ENCODE measurements at places on chromosomes 7 and 10.

- DNase-seq: no peak
These were observed 141.6 kb downstream of the ADARB2 start for GRCh38 chr10:1595726-1596125.

GRCh38 chr7:91114232-91114631 lies 150.0 kb upstream of the FZD1 start:
- DNase-seq: no peak

- no peak for DNase-seq
These were observed 157.2 kb downstream of the ARHGAP12 start for GRCh38 chr10:31771331-31771831.

DNA sequence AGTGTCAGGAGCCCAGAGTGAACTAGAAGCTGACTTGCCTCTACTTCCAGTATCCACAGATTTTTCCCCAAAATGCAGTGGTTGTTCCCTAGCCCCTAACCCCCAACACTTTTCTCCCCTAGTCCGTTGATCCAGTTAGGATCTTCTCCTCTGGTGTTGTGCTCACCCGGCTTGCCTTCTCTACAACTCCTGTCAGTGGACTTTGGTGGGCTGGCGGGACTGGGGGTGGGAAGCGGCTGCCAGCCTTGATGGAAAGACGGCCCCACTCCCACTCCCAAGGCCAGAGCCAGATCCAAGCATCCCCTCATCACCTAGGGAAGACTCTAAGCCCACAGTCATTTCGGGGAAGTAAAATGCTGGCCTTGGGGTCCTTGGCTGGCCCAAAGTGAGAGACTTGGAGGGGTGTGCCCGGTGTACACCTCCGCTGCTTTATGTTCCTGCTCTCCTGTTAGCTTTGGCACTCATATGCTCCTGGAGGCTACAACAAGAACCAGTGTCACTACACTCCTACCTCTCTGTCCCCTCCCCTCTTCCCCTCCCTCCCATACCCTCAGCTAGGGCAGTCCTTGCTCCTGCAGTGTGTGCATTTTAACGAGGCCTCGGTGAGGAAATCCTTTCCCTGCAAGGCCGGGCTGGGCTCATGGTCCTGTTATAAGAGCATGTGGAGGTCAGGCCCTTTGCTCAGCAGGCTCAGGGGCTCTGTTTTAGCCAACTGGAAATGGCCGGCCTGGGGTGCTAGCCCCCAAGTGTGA lies 930 bp upstream of the HOXA10 start:
- no peak for DNase-seq

- DNase-seq: no peak
These were observed 85.5 kb downstream of the ZNRF2 start for GRCh38 chr7:30369879-30370278.

GRCh38 chr7:36260481-36260880 lies 107.4 kb downstream of the EEPD1 start:
- no peak for DNase-seq

GRCh38 chr10:11176746-11177145 lies 159.1 kb downstream of the CELF2 start:
- no peak for DNase-seq

DNA sequence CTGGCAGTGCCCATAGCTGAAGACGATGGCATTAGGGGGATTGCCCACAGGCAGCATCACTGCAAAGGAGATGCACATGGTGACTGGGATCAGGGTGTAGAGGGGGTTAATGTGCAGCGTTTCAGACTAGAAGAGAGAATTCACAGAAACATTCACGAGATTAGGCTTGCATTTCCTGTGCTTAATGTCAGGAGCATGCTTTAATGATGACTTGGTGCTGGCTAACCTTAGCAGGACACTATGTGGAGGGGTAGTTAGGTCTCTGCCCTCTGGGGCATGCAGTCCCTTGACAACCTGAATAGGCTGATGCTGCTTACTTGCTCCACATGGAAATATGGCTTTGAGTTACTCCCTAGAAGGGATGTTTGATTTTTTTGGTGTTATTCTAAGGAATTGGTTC lies 21.8 kb downstream of the STMP1 start:
- DNase-seq: no peak

DNA sequence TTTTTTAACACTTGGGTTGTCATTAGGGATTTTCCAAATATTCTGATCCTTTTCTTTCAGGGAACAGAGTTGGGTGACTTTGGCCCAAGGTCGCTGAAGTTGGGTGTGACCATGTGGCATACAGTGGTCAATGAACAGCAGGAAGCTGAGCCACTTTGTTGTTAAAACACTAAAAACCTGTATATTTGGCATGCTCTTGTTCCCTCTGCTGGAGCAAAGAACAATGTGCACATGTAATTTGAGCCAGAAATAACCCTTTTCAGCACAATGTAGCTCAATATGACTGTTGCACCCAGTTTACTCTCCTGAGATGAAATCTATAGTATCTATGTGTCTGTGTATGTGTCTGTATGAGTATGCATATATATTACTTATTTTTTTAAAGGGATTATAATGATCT lies 74.9 kb downstream of the ADCYAP1R1 start:
- no peak for DNase-seq

DNA sequence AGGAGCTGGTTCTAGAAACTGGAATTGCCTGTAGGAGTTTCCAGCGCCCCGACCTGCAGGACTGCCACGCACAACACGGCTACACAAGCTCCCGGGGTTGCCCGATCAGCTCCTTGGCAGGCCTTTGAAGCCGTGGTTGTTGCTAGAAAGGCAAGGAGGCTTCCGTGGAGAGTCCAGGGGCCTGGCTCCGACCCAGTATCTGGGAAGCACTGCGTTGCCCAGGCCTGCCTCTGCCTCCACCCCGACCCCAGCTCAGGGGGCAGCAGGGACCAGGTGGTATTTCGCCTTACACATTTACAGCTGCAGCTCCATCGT lies 54.4 kb downstream of the PROSER2 start:
- no peak for DNase-seq

DNA sequence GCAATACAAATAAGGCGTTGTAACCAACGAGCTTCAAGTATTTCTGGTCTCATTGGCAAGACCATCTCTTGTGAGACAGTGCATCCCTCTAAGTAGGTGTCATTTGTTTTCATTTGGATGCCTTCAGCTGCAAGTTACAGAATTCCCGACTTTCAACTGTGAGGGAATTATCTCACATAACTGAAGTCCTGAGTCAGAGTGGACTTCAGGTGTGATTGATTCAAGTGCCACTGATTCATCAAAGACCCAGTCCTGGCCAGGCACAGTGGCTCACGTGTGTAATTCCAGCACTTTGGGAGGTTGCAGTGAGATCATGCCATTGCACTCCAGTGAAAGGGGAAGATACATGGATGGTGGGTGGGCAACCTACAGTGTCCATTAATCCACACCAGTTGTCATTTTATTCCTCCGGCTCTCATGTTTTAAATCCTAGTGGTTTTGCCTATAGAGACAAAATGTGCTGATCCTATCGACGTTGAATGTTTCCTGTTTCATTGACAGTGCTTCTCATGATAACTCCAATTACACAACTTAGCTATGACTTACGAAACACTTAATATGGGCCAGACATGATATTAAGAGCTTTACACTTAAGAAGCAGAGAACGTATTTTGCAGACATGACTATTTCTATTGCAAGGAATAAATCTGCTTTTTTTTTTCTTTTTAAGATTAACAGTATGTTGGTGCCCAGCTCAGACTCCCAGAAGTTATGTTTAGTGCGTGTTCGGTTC lies 268.0 kb downstream of the FRMD4A start:
- DNase-seq: no peak

- no peak for DNase-seq
These were observed 12.2 kb downstream of the TRPV6 start for GRCh38 chr7:142873281-142873784.

DNA sequence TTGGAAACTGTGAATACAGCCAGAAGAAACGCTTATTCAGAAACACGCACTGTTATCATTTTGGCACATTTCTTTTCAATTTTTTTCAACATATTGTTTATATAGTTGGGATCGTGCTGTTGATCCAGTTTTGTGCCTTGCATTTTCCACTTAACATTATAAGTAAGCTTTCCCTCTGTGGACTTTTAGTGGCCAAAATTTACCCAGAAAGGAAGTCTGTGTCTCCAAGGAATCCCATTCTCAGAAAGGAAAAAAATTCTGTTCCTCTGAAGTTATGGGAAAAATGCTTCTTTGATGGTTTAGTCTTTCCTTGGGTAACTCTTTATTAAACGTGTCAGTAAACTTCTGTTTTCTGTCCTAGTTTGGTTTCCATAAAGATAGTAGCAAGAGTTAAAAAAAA lies 280.0 kb downstream of the REEP3 start:
- no peak for DNase-seq

- DNase-seq: no peak
These were observed 122.7 kb downstream of the CUL2 start for GRCh38 chr10:34967335-34967880.

DNA sequence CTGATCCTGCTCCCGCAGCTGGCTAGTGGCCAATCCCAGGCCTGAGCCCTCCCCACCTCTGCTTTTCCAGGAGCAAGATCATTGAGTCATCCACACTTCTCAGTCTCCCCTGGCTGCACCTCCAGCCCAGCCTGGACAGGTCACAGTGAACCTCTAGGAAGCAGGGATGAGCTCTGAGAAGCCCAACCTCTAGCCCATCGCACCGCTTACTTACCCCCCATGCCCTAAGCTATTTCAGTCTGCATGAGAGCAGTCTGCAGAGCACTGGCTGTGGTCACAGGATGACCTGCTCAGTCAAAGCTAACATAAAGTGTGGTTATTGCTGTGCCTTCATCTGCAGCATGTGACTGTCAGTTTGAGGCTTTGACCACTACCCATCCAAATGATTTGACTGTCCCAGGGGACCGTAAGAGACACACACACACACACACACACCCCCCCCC lies 129.2 kb downstream of the SORBS1 start:
- no peak for DNase-seq

GRCh38 chr10:123132576-123133477 lies 2.9 kb upstream of the HMX3 start:
- DNase-seq: peak; percentile 67

DNA sequence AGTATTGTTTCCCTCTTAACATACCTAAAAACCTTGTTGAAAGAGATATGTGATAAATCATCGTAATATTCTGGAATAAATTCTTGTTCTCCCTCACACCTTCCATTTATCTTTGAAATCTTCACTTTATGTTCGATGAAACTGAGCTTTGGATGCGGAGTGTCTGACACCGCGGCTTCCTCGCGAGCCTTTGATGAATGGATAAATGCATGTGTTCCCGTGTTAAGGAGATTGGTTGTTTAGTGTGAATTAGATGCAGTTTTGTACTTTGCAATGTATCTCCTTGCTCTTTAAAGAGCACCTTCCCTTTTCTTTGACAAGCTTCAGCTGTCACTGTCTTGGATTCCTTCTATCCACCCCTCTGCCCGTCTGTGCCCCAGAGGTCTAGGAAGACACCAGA lies 138.1 kb downstream of the DOCK1 start:
- DNase-seq: no peak

- no peak for DNase-seq
These were observed 50.3 kb upstream of the RSU1 start for GRCh38 chr10:16867556-16867955.

- no peak for DNase-seq
These were observed 264.4 kb downstream of the ETV1 start for GRCh38 chr7:13724977-13725566.

GRCh38 chr7:149199234-149199995 lies 4.1 kb downstream of the ZNF282 start:
- no peak for DNase-seq

- no peak for DNase-seq
These were observed 164.4 kb downstream of the ARL4A start for GRCh38 chr7:12851841-12852240.
